ENCODE measurements at places on chromosomes 4 and X. TPM values are rescaled to one million over a fixed set of nuclear protein-coding genes. Genes with fewer than 3 reads are reported as not detected.

PACRGL gene
- total RNA-seq = 15.2 TPM

IGSF1 gene
- 0.09 TPM for total RNA-seq

- no peak overlapping the region for H3K27ac ChIP-seq
- no peak for DNase-seq
- no peak overlapping the region for H3K4me3 ChIP-seq
- peaks cover 6% of the 10 kb centered on the region for H3K27me3 ChIP-seq
Measured at GRCh38 chr4:174119830-174120229, 163.6 kb downstream of the FBXO8 start.

DNA sequence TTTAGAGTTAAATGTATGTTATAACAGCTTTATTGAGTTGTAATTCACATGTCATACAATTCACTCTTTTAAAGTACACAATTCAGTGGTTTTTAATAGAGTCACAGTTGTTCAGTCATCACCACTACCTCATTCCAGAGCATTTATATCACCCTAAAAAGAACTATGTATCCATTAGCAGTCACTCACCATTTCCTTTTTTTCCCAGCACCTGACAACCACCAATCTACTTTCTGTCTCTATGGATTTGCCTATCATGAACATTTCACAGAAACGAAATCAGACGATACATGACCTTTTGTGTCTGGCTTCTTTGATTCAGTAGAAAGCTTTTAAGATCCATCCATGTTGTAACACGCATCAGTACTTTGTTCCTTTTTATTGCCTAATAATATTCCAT, 52.9 kb upstream of the FRAS1 start:
- DNase-seq = no peak
- H3K27me3 ChIP-seq = no peaks in the 10 kb centered on the region
- H3K4me3 ChIP-seq = no peak overlapping the region
- no peaks in the 10 kb centered on the region for H3K4me1 ChIP-seq
- no peak overlapping the region for H3K27ac ChIP-seq

- no peaks in the 10 kb centered on the region for H3K4me1 ChIP-seq
- DNase-seq = no peak
- H3K36me3 ChIP-seq = no peaks in the 10 kb centered on the region
- H3K4me3 ChIP-seq = no peak overlapping the region
- H3K27me3 ChIP-seq = no peaks in the 10 kb centered on the region
Measured at GRCh38 chr4:151395873-151396272, 13.1 kb upstream of the FHIP1A start.

- no peak overlapping the region for H3K27ac ChIP-seq
- DNase-seq = no peak
- H3K4me1 ChIP-seq = peaks cover 4% of the 10 kb centered on the region
- no peaks in the 10 kb centered on the region for H3K27me3 ChIP-seq
Measured at GRCh38 chr4:30768277-30768676, 48.1 kb downstream of the PCDH7 start.

DNA sequence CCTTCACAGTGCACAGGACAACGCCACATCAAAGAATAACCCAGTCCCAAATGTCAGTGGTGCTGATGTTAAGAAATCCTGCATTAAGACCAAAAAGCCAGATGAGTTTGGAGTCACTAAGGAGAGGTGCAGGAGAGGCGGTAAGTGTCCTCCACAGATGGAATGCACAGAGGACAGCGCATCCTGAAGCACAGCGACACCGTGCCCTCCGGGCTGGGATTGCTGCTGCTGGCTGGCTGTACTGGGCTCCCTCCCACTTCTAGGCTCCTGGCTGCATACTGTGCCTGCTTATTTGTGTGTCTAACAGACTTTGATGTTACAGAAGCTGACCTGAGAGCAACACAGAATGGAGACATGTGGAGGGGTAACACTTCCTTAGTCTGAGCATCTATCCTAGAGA, 325.6 kb upstream of the BOD1L1 start:
- no peaks in the 10 kb centered on the region for H3K4me1 ChIP-seq
- no peak for DNase-seq
- no peaks in the 10 kb centered on the region for H3K27me3 ChIP-seq

DNA sequence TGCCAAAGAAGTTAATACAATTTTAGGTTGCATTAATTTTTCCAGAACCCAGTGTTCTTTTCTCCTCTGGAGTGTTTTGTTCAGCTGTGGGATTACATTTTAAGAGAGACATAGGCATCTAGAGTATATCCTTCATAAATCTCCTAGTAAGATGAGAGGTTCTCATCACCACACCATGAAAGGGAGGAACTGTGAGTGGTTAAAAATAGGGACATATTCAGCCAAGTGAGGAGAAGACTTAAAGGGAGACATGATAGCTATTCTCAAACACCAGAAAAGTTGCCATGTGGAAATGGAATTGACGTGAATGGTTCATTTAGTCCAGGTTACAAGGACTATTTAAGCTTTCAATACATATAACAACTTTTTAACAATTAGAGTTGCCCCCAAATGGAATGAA, 6.5 kb upstream of the MRPL1 start:
- H3K4me1 ChIP-seq = no peaks in the 10 kb centered on the region
- H3K27me3 ChIP-seq = no peaks in the 10 kb centered on the region
- H3K36me3 ChIP-seq = no peaks in the 10 kb centered on the region
- no peak overlapping the region for H3K27ac ChIP-seq

GRCh38 chr4:140255467-140255866, 101.5 kb upstream of the MAML3 start:
- no peak overlapping the region for H3K4me3 ChIP-seq
- peaks cover 18% of the 10 kb centered on the region for H3K4me1 ChIP-seq
- DNase-seq = no peak
- H3K36me3 ChIP-seq = no peaks in the 10 kb centered on the region
- no peak overlapping the region for H3K27ac ChIP-seq

BMPR1B gene
- total RNA-seq = 6.0 TPM

DNA sequence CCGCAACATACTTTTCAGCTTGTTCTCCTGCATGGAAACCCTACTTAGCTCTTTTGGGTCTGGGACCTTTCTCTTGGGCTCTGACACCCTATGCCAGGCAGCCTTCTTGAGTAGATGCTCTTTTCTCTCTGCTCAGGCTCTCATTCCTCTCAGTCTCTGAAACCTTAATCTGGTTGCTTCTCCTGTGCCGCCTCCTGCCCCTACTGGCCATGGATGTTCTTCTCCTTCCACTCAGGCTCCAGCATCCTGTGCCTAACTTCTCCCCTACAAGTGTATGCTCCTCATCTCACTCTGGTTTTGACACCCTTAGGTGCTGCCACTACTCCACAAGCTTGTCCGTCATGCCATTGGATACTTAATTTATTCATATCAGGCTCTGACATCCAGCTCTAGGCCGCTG, 15.2 kb downstream of the BLTP1 start:
- no peak overlapping the region for H3K4me3 ChIP-seq
- no peak overlapping the region for H3K27ac ChIP-seq
- H3K36me3 ChIP-seq = no peaks in the 10 kb centered on the region
- DNase-seq = no peak

- H3K27me3 ChIP-seq = peaks cover 9% of the 10 kb centered on the region
- H3K4me3 ChIP-seq = peak within 1 kb of the TSS; percentile 67
- DNase-seq = peak; percentile 64
- H3K27ac ChIP-seq = peak within 1 kb of the TSS; percentile 89
- no peaks in the 10 kb centered on the region for H3K36me3 ChIP-seq
Measured at GRCh38 chr4:185534866-185535611, at the start of gene PDLIM3. TSS of gene PDLIM3 (minus strand) at chr4:185535507. CDS start at chr4:185535434, 73 bp downstream.

OTOP1 gene
- not detected for total RNA-seq

DNA sequence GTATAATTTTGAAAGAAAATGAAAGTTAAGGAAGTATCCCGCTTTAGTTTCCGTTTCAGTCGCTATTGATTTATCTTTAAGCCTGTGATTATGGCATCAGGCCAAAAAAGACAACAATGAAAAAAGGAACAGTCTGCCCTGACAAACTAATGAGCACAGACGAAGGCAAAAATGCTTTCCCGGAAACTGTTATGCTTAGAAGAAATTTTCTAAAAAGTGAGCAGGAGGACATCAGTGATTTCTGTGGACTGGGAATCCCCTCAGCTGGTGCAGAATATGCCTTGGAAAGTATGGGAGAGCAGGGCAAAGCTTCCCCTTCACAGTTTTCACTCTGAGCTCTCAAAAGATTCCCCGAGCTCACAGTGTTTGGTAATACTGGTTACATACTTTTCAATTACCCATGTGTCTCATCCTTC, 5.1 kb upstream of the CXCL10 start:
- H3K4me3 ChIP-seq = peak overlapping the region; percentile 36
- H3K27ac ChIP-seq = peak overlapping the region; percentile 57
- no peak for DNase-seq
- no peaks in the 10 kb centered on the region for H3K27me3 ChIP-seq

HPGD gene
- total RNA-seq = 87.2 TPM

IGFBP7 gene
- 322 TPM for total RNA-seq

DNA sequence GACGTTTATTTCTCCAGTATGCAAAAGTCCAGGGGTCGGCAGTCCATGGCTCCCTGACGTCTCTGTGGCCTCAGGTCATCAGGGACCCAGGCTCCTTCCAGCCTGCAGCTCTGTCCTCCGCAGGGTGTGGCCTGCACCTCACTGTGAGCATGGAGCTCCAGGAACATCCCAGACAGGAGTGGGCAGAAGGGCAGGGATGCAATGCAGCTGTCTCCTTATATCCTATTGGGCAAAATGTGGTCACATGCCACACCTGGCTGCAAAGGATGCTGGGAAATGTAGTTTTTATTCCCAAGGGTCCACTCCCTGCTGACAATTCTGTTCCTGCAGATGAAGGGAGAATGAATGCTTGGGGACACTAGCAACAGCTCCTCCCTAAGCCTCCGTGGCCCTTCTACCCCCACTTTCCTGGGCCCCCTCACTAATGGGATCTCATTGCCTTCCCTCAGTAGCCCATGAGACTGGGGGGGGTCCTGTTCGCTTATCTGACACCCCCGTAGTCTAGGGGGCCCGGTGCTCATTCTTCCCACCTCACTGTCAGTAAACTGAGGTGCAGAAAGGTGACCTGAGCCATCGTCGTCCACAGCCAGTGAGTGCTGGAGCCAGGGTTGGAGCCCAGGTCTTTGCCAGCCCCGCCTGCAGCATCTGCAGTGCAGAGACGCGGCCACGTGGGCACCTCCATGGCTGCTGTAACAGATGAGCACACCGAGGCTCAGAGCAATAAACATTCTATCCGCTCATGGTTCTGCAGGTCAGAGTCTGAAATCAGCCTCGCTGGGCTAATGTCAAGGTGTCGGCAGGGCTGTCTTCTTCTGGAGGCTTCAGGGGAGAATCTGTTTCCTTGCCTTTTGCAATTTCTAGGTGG, 5.9 kb upstream of the GRPEL1 start:
- H3K4me3 ChIP-seq = no peak overlapping the region
- H3K4me1 ChIP-seq = peaks cover 12% of the 10 kb centered on the region
- DNase-seq = no peak

DNA sequence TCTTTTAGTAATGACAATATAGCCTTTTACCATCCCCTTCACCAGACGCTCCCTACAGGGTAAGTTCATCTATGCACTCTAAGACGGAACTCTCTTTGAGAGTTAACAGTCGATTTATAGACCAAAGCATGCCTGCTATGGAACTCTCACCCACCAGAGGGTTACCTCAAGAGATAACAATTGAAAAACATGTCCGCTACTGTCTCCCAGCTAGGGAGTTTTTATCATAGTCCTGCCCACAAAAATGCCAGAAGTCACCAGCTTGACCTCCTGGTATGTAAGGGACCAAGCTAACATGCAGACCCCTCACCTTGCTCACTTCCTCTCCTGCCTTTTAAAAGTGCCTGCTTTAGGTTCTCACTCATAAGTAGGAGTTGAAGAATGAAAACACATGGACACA, 16.7 kb upstream of the YTHDC1 start:
- no peaks in the 10 kb centered on the region for H3K27me3 ChIP-seq
- no peak overlapping the region for H3K4me3 ChIP-seq
- no peaks in the 10 kb centered on the region for H3K36me3 ChIP-seq
- no peaks in the 10 kb centered on the region for H3K4me1 ChIP-seq
- no peak overlapping the region for H3K27ac ChIP-seq

- no peak for DNase-seq
- H3K36me3 ChIP-seq = no peaks in the 10 kb centered on the region
- H3K4me3 ChIP-seq = no peak overlapping the region
- H3K4me1 ChIP-seq = no peaks in the 10 kb centered on the region
- H3K27me3 ChIP-seq = no peaks in the 10 kb centered on the region
Measured at GRCh38 chrX:96440941-96441340, 243.7 kb upstream of the DIAPH2 start.

DNA sequence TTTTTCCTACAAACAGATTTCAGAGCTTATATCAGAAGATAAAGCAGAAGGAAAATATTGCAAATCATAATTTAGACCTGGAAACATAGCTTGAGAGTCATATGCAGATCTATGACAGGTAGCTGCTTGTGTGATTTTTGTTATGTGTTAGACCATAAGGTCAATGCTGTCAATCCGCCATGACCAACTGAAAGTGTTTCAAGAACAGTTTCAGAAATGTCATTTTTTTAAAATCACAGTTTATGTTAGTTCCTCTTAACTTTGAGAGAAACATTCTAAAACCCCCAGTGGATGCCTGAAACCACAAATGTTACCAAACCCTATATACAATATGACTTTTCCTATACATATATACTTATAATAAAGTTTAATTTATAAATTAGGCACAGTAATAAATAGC, 391.3 kb upstream of the FAM241A start:
- DNase-seq = no peak
- H3K4me1 ChIP-seq = no peaks in the 10 kb centered on the region
- H3K27ac ChIP-seq = no peak overlapping the region
- no peaks in the 10 kb centered on the region for H3K27me3 ChIP-seq
- no peak overlapping the region for H3K4me3 ChIP-seq

DNA sequence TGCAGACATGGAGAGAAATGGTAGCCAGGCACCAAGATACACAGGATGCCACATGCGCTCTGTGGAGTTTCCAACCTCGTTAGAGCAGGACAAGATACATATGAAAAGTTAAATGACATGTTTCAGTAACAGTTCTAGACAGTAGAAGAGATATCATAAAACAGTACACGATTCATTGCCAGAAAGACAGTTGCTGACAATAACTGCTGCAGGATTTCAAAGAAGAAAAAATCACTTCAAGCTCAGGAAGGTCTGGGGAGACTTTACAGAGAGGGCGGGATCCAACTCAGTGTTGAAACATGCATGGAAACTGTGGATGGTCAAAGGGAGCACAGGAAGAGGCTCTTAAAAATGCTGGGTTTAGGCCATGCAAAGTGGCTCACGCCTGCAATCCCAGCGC, 31.0 kb downstream of the DCTD start:
- no peaks in the 10 kb centered on the region for H3K4me1 ChIP-seq
- H3K36me3 ChIP-seq = peaks cover 49% of the 10 kb centered on the region
- no peaks in the 10 kb centered on the region for H3K27me3 ChIP-seq
- no peak for DNase-seq
- no peak overlapping the region for H3K27ac ChIP-seq

DNA sequence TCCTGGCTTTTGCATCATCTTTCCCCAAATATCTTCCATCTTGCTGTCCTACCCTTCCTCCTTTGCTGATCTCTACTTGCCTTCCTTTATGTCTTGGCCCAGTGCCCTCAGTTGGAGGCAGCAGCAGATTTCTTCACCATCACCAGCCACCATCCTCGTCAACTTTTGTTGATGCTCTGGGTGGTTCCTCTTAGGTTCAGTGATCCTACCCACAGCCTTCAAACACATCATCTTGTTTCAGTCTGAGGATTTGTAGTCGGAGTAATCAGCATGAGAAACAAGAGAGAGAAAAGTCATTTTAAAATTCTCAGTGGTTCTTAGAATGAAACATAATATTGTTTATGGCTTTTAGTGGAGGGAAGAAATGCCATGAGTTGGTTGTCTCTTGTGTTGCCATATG, 65.8 kb downstream of the FTHL17 start:
- no peak overlapping the region for H3K4me3 ChIP-seq
- no peak for DNase-seq
